ENCODE measurements at places on chromosomes 16 and 17.

DNA sequence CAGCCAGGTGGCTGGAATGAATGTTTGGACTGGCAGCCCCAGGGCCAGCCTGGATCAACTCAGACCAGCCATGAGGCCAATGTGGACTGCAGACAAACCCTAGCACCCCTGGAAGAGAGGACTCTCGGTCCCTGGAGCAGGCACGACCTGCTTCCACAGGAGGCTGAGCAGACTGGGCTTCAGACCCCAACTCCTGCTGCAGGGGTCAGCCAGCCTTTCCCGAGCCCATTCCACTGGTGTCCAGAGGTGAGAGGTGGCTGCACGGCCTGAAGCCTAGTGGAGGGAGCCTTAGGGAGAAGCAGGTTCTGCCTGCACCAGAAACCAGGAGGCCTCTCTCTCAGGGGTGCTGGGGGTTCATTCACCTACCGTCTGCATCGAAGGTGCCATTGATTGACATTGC, 97.1 kb downstream of the CPPED1 start:
- DNase-seq, result no peak

GRCh38 chr16:819336-820043, 19.0 kb upstream of the GNG13 start:
- DNase-seq, result no peak

GRCh38 chr17:83028851-83029250, 50.6 kb upstream of the METRNL start:
- DNase-seq, result no peak

DNA sequence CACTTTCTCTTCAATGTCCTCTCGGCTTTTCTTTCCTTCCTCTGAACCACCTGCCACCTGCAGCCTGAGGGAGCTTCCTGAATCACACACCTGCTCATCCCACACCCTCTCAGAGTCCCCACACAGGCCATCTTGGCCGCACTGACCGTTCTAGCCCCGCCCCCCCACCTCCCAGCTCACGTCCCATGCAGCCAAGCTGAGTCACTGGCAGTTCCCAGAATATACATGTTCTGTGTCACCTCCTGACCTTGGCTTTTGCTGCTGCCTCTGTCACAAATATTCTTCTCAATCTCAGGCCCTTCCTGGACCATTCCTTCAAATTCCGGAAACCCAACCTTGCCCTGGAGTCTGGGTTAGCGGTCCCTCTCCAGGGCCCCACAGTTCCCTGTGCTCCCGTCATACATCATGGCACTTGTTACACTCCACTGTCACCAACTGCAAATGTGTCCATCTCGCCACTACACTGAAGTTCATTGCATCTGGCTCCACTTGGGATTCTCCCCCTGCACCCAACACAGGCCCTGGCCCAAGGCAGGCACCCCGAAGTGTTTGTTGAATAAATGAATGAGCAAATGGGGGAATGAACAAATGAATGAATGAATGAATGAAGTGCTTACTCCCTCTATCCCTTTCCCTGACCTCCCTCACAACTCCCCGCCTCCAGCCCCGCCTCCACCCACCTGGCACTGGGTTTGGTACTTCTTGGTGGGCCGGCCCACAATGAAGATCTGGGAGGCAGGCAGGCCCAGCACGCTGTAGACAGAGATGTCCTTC, 12.8 kb downstream of the PIMREG start:
- no peak for DNase-seq

DNA sequence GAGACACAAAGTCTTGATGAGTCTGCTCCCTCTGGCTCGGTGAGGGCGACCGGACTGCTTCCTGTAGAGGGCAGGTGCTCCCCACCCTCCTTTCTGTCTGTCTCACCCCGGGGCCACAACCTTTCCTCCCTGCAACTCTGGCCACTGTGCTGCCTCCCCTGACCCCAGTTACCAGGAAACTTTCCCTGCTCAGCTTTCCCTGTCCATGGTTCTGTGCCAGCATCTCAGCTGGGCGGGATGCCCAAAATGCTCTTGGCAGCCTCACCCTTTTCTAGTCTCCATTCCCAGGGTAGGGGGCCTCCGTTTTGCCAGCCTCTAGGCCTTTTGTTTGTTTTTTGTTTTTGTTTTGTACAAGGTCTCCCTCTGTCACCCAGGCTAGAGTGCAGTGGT, 1.4 kb downstream of the PLD2 start:
- no peak for DNase-seq

- no peak for DNase-seq
These were observed 22.7 kb downstream of the YPEL2 start for GRCh38 chr17:59353936-59354755.

- no peak for DNase-seq
These were observed 366.2 kb upstream of the TNRC6C start for GRCh38 chr17:77592106-77592865.

GRCh38 chr16:29804455-29805231, 1.7 kb upstream of the MAZ start:
- no peak for DNase-seq

Data from BJ (cell line).